ENCODE measurements at places on chromosomes 5 and 9.

GRCh38 chr9:4359016-4359415 lies 59.1 kb upstream of the GLIS3 start:
- no peak for DNase-seq

- DNase-seq = no peak
Measured at GRCh38 chr5:14450018-14450524, 131.5 kb upstream of the OTULINL start.

DNA sequence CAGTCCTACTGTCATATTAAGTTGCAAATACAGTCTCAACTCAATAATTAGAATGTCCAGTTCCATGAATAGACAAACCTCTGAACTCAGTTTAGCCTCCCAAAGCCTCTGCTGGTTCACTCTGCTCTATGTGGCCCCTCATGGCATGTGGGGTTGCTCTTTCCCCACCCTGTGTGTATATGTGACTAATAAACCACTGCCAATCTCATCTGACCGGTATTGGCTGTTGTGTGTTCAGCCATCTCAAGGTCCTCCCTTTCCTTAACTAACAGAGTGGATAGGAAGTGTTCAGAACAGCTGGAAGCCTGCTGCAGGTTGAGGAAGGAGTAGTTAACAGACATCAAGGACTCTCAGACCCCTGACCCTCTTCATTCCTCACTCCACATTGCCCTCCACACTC lies 55.3 kb downstream of the IL33 start:
- DNase-seq = no peak

- DNase-seq = no peak
Measured at GRCh38 chr9:89776795-89777525, 172.1 kb downstream of the GADD45G start.

DNA sequence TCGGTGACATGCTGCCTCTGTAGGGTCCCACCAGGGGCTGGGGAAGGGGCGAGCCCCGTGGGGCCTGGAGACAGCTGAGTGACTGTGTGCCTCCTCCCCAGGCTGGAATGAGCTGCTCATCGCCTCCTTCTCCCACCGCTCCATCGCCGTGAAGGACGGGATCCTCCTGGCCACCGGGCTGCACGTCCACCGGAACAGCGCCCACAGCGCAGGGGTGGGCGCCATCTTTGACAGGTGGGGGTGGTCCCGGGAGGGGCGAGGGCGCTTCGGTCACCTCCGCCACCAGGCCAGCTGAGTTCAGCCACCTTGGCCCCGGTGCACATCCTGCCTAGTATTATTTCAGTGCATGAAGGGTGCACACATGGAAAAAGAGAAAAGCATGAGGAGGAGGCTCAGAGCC lies 102.8 kb downstream of the RXRA start:
- DNase-seq = no peak

DNA sequence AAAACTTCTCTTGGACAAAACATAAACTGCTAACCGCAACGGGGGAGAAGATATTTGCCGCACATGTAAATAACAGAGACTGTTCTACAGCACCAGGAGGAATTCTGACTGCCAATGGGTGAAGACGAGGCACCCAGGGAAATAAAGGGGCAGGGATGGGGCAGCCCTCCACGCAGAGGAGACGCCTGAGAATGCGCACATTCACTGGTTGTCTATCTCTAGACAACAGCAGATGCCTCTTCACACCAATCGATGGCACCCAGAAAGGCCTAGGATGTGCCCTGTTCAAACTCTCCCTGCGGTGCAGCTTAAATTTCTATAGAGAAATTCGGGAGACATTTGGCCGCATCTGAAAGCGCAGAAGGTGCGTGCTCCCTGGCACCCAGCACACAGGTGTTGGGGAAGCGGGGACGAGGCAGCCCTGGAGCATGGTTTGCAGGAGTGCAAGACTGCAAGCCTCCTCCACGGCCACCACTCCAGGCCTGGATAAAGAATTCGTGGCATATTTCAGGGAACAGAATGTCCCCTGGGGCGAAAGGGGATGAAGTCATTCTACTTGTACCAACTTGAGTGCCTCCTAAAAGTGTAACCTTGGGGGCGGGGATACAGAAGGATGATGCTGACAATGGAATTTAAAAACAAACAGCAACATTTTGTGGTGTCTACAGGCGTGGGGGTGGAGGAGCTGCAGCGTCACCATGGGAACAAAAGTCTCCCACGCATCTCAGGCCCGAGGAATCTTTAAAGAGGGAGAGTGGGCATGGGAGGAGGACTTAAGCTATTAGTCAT lies 6.3 kb upstream of the IRX2 start:
- DNase-seq = no peak

GRCh38 chr9:5696884-5697283 lies 68.0 kb downstream of the RIC1 start:
- DNase-seq = no peak

GRCh38 chr9:127022913-127023660 lies 99.3 kb downstream of the ANGPTL2 start:
- no peak for DNase-seq

DNA sequence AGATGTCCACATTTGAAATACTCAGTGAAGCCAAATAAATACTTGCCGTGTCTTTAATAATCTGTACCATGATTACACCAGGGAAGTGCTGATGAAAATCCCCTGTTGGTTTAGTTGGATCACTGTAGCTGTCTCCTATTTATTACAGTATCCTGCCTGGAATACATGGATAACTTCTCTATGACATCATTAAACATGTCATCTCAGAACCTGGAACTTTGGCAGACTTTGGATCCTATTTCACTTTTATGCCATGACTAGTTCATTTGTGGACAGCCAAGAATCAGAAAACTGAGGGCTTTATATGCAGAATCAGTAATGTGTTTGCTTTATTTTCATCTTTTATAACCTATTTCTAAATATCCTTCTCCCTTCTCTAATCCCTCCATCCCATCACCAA lies at the start of gene TXNDC8:
TSS of gene TXNDC8 (minus strand) at position 137 of the 400 bp plus-strand sequence.
- DNase-seq = no peak

- no peak for DNase-seq
Measured at GRCh38 chr9:92035146-92035545, 80.1 kb downstream of the SPTLC1 start.

Measured in GM19239 (cell line).